Activated naive CD4-positive, alpha-beta T cell treated with anti-CD3 and anti-CD28 coated beads, Interleukin-2, amount 10 ng/mL, durations not matched to agents 7 days and 5 days (primary cell): ENCODE measurements at places on chromosomes 7 and 10.

- no peak for DNase-seq
- peaks cover 39% of the 10 kb centered on the region for H3K27me3 ChIP-seq
- peaks cover 2% of the 10 kb centered on the region for H3K36me3 ChIP-seq
- peaks cover 17% of the 10 kb centered on the region for H3K4me1 ChIP-seq
- H3K27ac ChIP-seq: no peak overlapping the region
Measured at GRCh38 chr10:13823096-13823708, 236.4 kb downstream of the PRPF18 start.

DNA sequence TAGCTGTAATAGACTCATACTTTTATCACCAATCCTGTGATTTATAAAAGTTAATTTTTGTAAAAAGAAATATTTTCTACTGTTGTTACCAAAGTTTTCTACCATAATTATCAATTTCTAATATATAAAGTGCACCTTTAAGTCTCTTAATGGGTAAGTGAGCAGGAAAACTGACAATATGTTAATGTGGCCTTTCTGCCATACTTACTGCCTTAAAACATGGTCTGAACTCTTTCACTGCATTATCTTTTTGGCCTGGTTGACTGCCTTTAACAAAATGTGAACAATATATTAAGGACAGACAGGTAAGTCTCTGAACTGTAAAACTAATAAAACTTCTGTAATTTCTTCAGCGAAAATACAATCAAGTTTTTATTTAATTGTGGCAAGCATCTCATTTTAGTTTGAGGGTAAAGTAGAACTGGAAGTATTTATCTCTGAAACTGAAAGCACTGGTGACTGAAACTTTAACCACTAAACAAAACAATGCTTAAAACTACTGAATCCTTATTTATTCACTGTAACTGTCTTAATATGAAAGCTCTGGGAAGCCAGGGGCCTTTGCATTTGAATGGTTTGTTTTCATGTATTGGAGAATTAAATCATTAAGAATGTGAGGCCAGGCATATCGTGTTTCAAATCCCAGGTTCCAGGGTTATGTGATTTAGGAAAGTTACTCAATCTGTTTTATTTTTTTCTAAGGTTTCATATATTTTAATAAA lies 948.8 kb upstream of the POT1 start:
- H3K4me3 ChIP-seq: no peak overlapping the region
- no peak overlapping the region for H3K27ac ChIP-seq
- no peaks in the 10 kb centered on the region for H3K36me3 ChIP-seq
- no peak for DNase-seq
- no peaks in the 10 kb centered on the region for H3K4me1 ChIP-seq
- H3K27me3 ChIP-seq: no peaks in the 10 kb centered on the region

DNA sequence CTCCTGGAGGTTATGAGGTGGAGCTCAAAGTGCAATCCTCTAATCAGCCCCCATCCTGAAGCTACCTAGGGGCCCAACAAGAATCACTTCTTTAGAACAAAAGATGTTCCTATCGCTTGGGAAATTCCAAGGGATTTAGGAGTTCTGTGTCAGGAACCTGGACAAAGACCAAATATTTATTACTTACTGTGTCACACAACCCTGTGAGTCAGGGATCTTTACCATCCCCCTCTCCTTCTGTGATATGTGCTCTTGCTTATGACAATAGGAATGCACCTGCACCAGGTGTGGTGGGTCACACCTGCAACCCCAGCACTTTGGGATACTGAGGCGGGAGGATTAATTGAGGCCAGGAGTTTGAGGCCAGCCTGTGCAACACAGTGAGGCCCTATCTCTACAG lies 485.8 kb downstream of the PLXDC2 start:
- H3K4me1 ChIP-seq: no peaks in the 10 kb centered on the region
- H3K27me3 ChIP-seq: no peaks in the 10 kb centered on the region
- DNase-seq: no peak
- H3K4me3 ChIP-seq: no peak overlapping the region
- no peaks in the 10 kb centered on the region for H3K36me3 ChIP-seq

DNA sequence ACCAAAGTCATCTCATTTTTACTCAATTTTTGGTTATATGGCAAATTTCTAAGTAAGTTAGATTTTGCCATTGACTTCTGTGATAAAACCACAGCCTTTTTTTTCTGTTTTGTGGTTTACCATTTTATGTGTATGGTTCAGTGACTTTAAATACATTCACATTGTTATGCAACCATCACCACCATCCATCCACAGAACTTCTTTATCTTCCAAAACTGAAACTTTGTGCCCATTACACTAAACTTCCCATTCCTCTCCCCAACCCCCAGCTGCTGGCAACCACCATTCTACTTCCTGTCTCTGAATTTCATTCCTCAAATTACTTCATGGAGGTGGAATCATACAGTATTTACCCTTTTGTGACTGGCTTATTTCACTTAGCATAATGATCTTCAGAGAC lies 280.4 kb upstream of the TCERG1L start:
- no peaks in the 10 kb centered on the region for H3K36me3 ChIP-seq
- H3K4me1 ChIP-seq: no peaks in the 10 kb centered on the region
- DNase-seq: no peak
- H3K27ac ChIP-seq: no peak overlapping the region
- H3K4me3 ChIP-seq: no peak overlapping the region
- H3K27me3 ChIP-seq: no peaks in the 10 kb centered on the region

DNA sequence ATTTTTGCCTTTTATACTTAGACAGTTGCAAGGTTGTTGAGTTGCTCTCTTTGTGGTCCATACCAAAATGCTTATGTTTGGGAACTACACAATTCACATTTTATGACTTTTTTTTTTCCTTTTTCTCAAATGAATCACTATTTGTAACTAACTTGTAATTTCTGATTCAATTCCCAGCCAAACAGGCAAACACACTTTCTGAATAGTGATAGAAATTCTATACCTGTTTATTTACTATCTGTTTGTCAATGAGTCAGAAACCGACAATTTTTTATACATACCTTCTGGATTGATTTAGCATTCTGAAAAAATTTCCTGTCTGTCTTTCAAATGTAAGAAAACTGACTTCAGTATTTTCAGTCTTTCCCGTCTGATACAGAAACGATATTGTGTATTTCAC lies 69.1 kb downstream of the MBL2 start:
- no peaks in the 10 kb centered on the region for H3K36me3 ChIP-seq
- H3K27me3 ChIP-seq: no peaks in the 10 kb centered on the region
- H3K4me3 ChIP-seq: no peak overlapping the region
- no peak for DNase-seq
- no peaks in the 10 kb centered on the region for H3K4me1 ChIP-seq
- no peak overlapping the region for H3K27ac ChIP-seq

DNA sequence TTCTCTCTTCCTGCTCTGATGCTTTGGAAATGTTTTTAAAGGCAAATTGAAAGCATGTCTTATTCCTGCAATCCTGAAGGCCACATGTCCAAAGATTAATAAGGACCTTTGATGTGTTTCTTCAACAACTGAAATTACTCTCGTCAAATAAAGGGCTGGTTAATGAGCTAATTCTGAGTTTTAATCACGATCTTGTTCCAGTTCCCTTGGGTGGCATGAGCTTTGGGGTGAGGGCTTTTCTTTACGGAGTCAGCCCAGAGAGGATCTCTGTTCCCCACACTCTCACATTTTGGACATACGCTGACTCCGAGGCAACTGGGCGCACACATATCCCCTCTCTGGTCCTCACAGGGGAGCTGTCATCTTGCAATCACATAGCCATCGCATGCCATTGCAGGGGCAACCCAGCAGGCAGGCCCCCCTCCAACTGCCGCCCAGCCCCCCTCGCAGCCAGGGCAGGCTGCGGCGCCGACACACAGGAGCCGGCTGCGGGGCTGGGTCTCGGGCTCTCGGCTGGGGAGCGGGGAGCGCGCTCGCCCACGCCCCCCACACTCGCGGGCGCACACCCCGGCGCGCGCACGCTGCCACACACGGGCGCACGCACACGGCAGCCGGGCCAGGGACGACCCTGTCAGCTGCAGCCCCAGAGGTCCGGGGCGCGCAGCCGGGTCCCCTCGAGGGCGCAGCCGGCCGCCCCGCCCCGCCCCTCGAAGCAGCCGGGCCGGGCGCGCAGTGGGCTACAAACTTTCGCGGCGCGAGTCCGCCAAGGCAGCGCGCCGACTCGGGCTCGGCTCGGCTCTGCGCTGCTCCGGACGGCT lies at the start of gene GDF10:
Gene GDF10, plus strand, starts transcription at position 587 of the 818 bp plus-strand sequence. CDS start 455 bp downstream, outside the sequence.
- peaks cover 76% of the 10 kb centered on the region for H3K27me3 ChIP-seq
- H3K4me3 ChIP-seq: peak within 1 kb of the TSS; percentile 42

GRCh38 chr10:119724593-119725516 lies 995 bp upstream of the INPP5F start:
- H3K27ac ChIP-seq: peak overlapping the region; percentile 43
- peak overlapping the region; percentile 67 for H3K4me3 ChIP-seq
- no peaks in the 10 kb centered on the region for H3K27me3 ChIP-seq
- DNase-seq: no peak
- peaks cover 48% of the 10 kb centered on the region for H3K4me1 ChIP-seq

- no peaks in the 10 kb centered on the region for H3K4me1 ChIP-seq
- H3K27me3 ChIP-seq: peaks cover 4% of the 10 kb centered on the region
- no peak overlapping the region for H3K4me3 ChIP-seq
- DNase-seq: no peak
- H3K27ac ChIP-seq: no peak overlapping the region
Measured at GRCh38 chr7:130286881-130287280, 6.1 kb upstream of the CPA4 start.

GRCh38 chr10:86064931-86065662 lies 301.5 kb downstream of the GRID1 start:
- no peak overlapping the region for H3K4me3 ChIP-seq
- H3K4me1 ChIP-seq: no peaks in the 10 kb centered on the region
- H3K27me3 ChIP-seq: peaks cover 29% of the 10 kb centered on the region
- no peak for DNase-seq
- H3K27ac ChIP-seq: no peak overlapping the region

GRCh38 chr7:34109936-34110780 lies 204.8 kb downstream of the BMPER start:
- no peak overlapping the region for H3K27ac ChIP-seq
- H3K27me3 ChIP-seq: no peaks in the 10 kb centered on the region
- H3K36me3 ChIP-seq: no peaks in the 10 kb centered on the region
- H3K4me3 ChIP-seq: no peak overlapping the region
- no peak for DNase-seq

DNA sequence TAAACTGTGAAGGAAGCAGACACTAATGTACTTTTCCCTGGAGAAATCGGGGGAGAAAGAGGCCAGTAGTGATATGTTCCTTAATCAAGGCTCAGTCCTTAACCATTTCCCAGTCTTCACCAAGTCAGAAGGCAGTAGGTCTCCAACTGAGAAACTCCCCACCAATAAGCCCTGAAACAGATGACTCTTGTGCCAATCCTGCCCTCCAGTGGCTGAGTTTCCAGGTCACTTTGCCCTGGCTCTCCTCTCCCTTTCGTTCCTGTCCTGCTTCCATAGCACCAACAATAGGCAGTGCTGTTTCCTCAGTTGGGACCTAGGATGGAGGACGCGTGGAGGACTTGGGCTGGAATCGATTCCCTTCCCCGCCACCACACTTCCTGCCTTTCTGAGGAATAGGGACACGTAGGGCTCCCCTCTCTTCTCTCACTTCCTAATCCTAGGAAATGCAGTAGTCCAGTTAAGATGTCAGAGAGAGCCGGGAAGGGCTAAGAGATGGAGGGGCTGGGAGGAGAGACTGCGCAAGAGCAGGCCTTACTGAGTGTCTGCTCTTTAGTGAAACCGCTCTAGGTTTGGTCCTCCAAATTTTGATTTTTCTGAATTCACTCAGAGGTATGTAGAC lies 23.4 kb downstream of the ATOH7 start:
- no peaks in the 10 kb centered on the region for H3K36me3 ChIP-seq
- no peak overlapping the region for H3K4me3 ChIP-seq
- peaks cover 33% of the 10 kb centered on the region for H3K27me3 ChIP-seq
- peak; percentile 35 for DNase-seq
- H3K4me1 ChIP-seq: no peaks in the 10 kb centered on the region

DNA sequence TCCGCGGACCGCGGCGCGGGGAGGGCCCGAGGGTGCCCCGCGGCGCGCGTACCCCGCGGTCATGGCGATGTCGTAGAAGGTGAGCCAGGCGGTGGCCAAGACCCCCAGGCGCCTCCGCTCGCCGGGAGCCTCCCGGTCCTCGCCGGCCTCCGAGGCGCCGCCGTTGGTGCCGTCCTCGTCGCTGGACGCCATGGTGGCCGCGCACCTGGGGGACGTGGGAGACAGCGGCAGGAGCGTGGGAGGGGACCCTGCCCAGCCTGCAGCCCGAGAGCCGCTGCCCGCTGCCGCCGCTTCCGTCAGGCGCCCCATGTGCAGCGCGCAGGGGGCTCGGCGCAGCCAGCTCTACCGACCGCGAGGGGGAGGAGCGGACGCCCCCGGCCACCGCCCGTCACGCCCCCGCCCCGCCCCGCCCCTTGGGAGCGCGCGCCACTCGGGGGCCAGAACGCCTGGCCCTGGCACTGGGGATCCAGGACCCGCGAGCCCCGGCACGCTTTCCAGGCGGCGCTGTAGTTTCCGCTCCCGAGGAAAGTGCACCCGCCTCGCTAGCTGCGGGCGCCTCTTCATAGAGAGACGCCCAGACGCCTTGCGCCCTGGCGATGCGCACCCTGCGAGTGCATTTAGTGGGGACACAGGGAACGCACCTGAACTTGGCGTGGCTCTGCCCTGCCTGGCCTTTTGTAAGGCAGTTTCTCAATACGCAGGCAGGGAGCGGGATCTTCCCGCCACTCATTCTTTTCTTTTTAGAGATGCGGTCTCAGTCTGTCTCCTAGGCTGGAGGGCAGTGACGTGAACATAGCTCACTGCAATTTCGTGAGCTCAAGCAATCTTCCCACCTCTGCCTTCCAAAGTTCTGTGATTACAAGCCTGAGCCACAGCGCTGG lies at the start of gene HACD1:
Gene HACD1, minus strand, starts transcription at position 344 of the 881 bp plus-strand sequence. Its CDS starts 35 bp downstream, at position 309.
- peaks cover 45% of the 10 kb centered on the region for H3K27me3 ChIP-seq
- peak; percentile 75 for DNase-seq
- peaks cover 9% of the 10 kb centered on the region for H3K4me1 ChIP-seq
- H3K36me3 ChIP-seq: no peaks in the 10 kb centered on the region
- H3K4me3 ChIP-seq: peak within 1 kb of the TSS; percentile 84
- no peak within 1 kb of the TSS for H3K27ac ChIP-seq

DNA sequence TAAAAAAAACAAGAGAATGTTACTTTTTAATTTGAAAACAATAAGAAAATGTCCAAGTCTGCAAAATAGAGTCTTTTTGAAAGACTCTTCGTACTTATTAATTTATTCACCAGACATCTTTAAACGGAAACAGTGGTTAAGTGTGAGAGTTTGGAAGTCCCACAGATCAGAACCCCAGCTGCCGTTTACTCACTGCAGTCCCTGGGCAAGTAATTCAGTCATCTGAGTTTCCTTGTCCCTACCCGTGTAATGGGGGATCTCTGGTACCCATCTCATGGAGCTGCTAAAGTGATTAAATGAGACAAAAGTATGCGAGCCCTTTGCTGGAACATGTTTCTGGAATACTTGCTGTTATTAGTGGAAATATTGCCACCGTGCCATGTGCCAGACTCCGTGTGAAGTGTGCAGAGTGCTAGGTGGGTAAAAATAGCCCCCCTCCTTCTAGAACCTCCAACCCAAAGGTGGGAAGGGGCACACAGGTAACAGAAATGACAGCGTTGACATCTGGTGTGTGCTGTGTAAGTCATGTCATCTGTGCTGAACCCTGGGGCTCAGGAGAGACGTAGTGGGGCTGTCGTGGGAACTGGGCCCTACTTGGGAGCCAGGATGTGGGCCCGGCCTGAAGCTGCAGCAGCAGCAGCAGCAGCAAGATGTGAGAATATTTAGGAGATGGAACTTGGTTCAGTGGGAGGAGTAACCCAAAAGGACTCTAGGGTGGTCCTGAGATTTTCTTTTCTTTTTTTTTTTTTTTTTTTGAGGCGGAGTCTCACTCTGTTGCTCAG lies 140.5 kb downstream of the CUX1 start:
- H3K36me3 ChIP-seq: no peaks in the 10 kb centered on the region
- H3K27me3 ChIP-seq: no peaks in the 10 kb centered on the region
- H3K4me1 ChIP-seq: no peaks in the 10 kb centered on the region
